ENCODE measurements at places on chromosomes 1 and 21. TPM values are rescaled to one million over a fixed set of nuclear protein-coding genes. Genes with fewer than 3 reads are reported as not detected.

GJB4 gene
- not detected for total RNA-seq

DNA sequence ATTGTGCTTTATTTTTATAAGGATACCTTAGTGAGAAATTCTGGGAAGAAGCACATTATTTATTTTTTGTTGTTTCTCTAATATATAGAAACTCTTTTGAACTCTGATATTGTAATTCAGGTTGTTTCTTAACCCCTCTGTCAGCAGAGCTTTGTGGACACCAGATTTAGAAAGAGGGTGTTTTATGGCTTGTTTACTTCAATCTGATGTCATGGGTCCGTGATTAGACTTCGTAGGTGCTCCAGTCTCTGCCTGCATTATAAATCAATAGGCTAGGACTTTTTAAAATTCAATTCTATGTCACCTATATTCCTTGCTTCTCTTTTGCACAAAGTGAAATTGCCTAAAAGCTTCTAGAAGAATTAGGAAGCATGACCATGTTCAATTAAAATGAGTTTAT, 47.3 kb upstream of the CCDC190 start:
- H3K36me3 ChIP-seq, result no peaks in the 10 kb centered on the region
- peaks cover 8% of the 10 kb centered on the region for H3K4me1 ChIP-seq
- H3K4me3 ChIP-seq, result no peak overlapping the region
- H3K27ac ChIP-seq, result no peak overlapping the region
- DNase-seq, result no peak

TMEM82 gene
- total RNA-seq, result not detected

- H3K4me1 ChIP-seq, result peaks cover 5% of the 10 kb centered on the region
- no peak overlapping the region for H3K27ac ChIP-seq
- no peaks in the 10 kb centered on the region for H3K36me3 ChIP-seq
- H3K27me3 ChIP-seq, result no peaks in the 10 kb centered on the region
- no peak for DNase-seq
These were observed 119.3 kb downstream of the CRYAA start for GRCh38 chr21:43287795-43288755.

DNA sequence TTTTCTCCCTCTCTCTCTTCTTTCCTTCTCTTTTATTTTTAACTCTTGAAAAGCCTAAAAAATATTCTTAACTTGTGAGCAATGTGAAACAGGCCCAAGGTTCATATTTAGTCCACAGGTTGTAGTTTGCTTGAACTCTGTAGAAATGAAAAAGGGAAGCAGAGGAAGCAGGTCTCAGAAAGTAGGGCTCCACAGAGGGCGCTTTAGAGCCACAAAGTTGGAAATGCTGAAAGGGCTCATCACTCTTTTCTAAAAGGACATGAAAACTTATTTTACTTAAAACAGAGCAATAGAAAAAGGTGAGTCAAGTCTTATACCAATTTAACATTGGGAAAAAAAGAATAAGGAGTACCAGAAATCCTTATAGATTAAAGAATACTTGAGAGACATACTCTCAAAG, 247.0 kb downstream of the USP25 start:
- H3K36me3 ChIP-seq, result no peaks in the 10 kb centered on the region
- no peaks in the 10 kb centered on the region for H3K27me3 ChIP-seq
- no peaks in the 10 kb centered on the region for H3K4me1 ChIP-seq
- H3K4me3 ChIP-seq, result no peak overlapping the region
- H3K27ac ChIP-seq, result no peak overlapping the region

GRCh38 chr21:34826836-34827235, 158.0 kb downstream of the CLIC6 start:
- peaks cover 99% of the 10 kb centered on the region for H3K36me3 ChIP-seq
- no peak overlapping the region for H3K4me3 ChIP-seq
- peaks cover 1% of the 10 kb centered on the region for H3K27me3 ChIP-seq

- H3K4me3 ChIP-seq, result no peak overlapping the region
- H3K27me3 ChIP-seq, result peaks cover 5% of the 10 kb centered on the region
- H3K36me3 ChIP-seq, result no peaks in the 10 kb centered on the region
- no peak overlapping the region for H3K27ac ChIP-seq
These were observed 43.0 kb upstream of the CRNN start for GRCh38 chr1:152457071-152457470.

- no peaks in the 10 kb centered on the region for H3K4me1 ChIP-seq
- DNase-seq, result no peak
- no peaks in the 10 kb centered on the region for H3K27me3 ChIP-seq
- peaks cover 7% of the 10 kb centered on the region for H3K36me3 ChIP-seq
These were observed 24.6 kb downstream of the AGO4 start for GRCh38 chr1:35832276-35832905.

DNA sequence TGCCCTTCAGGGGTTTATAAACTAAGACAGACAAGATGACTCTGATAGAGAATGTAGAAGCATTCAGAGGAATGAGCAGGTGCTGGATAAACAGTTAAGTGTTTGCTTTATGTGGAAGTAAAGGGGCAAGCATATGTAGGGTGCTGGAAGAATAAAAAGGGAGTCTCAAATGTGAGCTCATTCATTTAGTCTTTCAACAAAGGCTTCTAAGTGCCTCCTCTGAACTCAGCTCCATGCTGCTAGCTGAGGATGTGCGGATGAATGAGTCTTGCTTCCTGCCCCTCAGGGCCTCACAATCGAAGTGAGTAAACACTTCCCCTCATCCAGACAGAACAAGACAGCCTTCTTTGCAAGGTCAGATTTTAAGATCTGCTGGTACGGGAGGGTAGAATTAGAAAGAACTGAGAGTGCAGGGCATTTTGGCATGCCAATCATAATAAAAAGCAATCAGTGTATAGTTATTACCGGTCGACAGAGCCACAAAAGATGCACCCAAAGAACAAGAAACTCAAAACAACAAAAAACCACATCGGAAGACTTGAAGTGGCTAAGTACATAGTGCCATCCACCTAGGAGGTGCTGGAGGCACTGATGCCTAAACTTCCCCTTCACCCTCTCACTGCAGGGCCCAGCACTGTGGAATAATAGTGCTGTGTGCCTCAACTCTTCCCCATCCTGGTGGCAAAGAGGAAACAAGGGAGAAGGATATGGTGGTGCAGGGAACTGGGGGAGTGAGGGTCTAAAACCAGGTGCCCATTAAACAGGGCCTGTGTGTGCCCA, 69.8 kb downstream of the TNR start:
- H3K4me1 ChIP-seq, result no peaks in the 10 kb centered on the region
- H3K27ac ChIP-seq, result no peak overlapping the region
- no peaks in the 10 kb centered on the region for H3K27me3 ChIP-seq
- no peak overlapping the region for H3K4me3 ChIP-seq
- H3K36me3 ChIP-seq, result no peaks in the 10 kb centered on the region

DNA sequence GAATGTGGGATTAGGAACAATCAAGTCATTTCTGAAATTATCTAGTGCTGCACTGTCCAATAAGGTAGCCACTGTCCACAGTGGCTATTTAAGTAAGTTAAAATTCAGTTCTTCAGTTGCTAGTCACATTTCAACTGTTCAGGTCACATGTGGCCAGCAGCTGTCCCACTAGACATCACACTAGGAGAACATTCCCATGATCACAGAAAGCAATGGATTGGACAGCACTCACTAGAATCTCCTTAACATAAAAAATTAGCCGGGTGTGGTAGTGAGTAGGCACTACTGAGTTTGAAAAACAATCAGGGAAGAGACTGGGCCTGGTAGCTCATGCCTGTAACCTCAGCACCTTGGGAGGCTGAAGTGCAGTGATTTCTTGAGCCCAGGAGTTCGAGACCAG, 33.6 kb downstream of the NUP133 start:
- no peak overlapping the region for H3K4me3 ChIP-seq
- H3K4me1 ChIP-seq, result no peaks in the 10 kb centered on the region
- H3K27ac ChIP-seq, result no peak overlapping the region
- no peak for DNase-seq

DNA sequence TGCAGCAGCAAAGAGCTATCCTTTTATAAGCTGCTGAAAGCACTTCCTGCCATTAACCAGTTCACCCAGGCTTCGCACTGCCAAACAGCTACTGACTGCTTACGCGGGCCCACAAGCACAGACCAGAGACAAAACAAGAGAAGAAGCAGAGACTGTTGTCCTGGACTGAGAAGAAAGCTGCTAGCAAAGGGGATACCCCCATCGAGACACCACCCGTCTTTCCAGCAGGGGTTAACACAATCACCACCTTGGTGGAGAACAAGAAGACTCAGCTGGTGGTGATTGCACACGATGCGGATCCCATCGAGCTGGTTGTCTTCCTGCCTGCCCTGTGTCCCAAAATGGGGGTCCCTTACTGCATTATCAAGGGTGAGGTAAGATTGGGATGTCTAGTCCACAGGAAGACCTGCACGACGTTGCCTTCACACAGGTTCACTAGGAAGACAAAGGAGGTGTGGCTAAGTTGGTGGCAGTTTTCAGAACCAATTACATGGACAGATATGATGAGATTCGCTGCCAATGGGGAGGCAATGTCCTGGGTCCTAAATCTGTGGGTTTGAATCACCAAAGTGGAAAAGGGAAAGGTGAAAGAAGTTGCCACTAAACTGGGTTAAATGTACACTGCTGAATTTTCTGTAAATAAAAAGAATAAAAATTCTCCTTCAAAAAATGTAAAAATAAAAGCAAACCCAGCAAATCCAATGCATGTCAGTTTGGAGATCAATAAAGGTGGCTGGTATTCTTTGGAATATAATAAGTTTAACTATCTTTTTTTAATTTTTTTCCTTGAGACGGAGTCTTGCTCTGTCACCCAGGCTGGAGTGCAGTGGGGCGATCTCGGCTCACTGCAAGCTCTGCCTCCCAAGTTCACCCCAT, 1.2 kb downstream of the FMO5 start:
- H3K27me3 ChIP-seq, result no peaks in the 10 kb centered on the region
- DNase-seq, result no peak
- no peaks in the 10 kb centered on the region for H3K36me3 ChIP-seq
- peaks cover 5% of the 10 kb centered on the region for H3K4me1 ChIP-seq
- no peak overlapping the region for H3K27ac ChIP-seq

GRCh38 chr1:246035060-246035541, 472.0 kb downstream of the SMYD3 start:
- H3K36me3 ChIP-seq, result no peaks in the 10 kb centered on the region
- H3K27me3 ChIP-seq, result no peaks in the 10 kb centered on the region
- no peak overlapping the region for H3K4me3 ChIP-seq
- H3K27ac ChIP-seq, result no peak overlapping the region
- DNase-seq, result no peak
- no peaks in the 10 kb centered on the region for H3K4me1 ChIP-seq

DNA sequence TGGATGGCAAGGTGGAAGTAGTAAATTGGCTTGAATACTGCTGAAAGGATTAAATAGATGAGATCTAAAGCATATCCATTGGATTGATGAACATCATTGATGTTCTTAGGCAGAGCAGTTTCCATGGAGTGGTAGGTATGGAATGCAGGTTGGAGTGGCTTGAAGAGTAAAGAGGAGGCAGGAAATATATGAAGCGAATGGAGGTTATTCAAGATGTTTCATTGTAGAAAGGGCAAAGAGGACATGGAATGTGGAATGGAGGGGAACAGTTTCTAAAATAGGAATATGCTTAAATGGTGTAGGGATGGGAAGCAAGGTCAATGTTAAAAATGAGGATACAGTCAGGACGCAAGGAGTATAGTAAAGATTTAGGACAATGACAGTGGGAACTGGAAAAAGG, 6.1 kb downstream of the OSBPL9 start:
- no peaks in the 10 kb centered on the region for H3K27me3 ChIP-seq
- peak overlapping the region; percentile 56 for H3K27ac ChIP-seq
- H3K4me1 ChIP-seq, result peaks cover 74% of the 10 kb centered on the region
- no peak overlapping the region for H3K4me3 ChIP-seq
- no peaks in the 10 kb centered on the region for H3K36me3 ChIP-seq

OLIG1 gene
- 0.11 TPM for total RNA-seq

NBPF3 gene
- total RNA-seq, result 2.2 TPM

DHDDS gene
- total RNA-seq, result 30.5 TPM

- no peak for DNase-seq
- H3K36me3 ChIP-seq, result no peaks in the 10 kb centered on the region
- H3K27me3 ChIP-seq, result no peaks in the 10 kb centered on the region
- peaks cover 21% of the 10 kb centered on the region for H3K4me1 ChIP-seq
- H3K27ac ChIP-seq, result peak overlapping the region; percentile 52
- H3K4me3 ChIP-seq, result no peak overlapping the region
These were observed 10.5 kb downstream of the ACOT11 start for GRCh38 chr1:54558434-54559030.

DLGAP3 gene
- total RNA-seq, result 0.15 TPM

KRTAP15-1 gene
- not detected for total RNA-seq

DNA sequence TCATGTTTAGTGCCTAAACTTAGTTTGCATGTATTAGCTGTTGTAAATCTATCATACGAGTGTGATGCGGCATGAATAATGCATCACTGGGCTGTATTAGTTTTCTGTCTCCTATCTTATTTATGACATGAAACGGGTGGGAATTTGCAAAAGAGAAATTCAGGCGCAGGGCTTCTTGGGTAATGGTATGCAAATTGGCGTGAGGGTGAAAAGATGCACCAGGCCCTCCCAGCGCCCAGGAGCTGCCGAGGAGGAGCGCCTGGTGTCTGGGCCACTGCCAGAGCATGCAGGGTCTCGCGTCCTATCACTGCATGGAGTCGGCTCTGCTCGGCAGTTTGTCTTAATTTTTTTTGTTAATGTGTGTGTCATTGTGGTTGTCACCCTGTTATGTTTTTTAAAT, 82.9 kb upstream of the ACTL8 start:
- no peak overlapping the region for H3K27ac ChIP-seq
- H3K4me3 ChIP-seq, result no peak overlapping the region
- no peaks in the 10 kb centered on the region for H3K36me3 ChIP-seq
- H3K4me1 ChIP-seq, result peaks cover 21% of the 10 kb centered on the region

GRCh38 chr1:236565530-236565929, 38.8 kb downstream of the HEATR1 start:
- no peaks in the 10 kb centered on the region for H3K36me3 ChIP-seq
- no peak overlapping the region for H3K4me3 ChIP-seq
- H3K27ac ChIP-seq, result no peak overlapping the region
- no peaks in the 10 kb centered on the region for H3K4me1 ChIP-seq
- DNase-seq, result no peak

GRCh38 chr1:80211691-80212380, 1205.3 kb upstream of the ADGRL4 start:
- H3K27me3 ChIP-seq, result no peaks in the 10 kb centered on the region
- no peak for DNase-seq
